ENCODE measurements at places on chromosomes 5 and 9.

- no peak for DNase-seq
Measured at GRCh38 chr5:143771189-143771588, 40.8 kb upstream of the HMHB1 start.

- DNase-seq = no peak
Measured at GRCh38 chr5:156523607-156524006, 196.6 kb downstream of the SGCD start.

DNA sequence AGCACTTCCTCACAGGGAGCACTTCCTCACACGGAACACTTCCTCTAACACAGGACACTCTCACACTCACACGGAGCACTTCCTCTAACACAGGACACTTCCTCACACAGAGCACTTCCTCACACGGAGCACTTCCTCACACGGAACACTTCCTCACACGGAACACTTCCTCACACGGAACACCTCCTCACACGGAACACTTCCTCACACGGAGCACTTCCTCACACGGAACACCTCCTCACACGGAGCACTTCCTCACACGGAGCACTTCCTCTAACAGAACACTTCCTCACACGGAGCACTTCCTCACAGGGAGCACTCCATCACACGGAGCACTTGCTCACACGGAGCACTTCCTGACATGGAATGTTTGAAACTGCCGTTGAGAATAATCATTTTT lies 13.4 kb downstream of the POMT1 start:
- DNase-seq = no peak

DNA sequence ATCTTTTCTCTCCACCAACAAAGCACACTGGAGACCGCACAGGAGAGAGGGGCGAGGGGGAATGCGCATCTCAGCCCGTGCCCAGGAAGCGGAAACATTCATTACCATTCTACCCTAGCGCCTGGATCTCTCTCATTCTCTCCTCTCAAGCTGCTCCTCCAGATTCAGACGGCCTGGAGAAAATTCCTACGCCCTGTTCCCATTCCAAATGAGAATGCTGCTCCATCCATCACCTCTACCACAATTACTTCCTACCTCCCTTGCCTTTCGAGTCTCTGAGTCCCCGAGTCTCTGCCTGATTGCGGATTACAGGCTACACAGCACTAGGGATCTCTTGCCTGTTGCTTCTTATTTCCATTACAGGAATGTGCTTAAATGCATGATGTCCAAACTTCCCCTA lies 6.7 kb downstream of the DDX31 start:
- no peak for DNase-seq

- no peak for DNase-seq
Measured at GRCh38 chr9:38390442-38390841, 2.1 kb upstream of the ALDH1B1 start.

- no peak for DNase-seq
Measured at GRCh38 chr9:24912767-24913166, 367.1 kb upstream of the IZUMO3 start.

- no peak for DNase-seq
Measured at GRCh38 chr5:69083412-69083811, 10.4 kb upstream of the SLC30A5 start.

DNA sequence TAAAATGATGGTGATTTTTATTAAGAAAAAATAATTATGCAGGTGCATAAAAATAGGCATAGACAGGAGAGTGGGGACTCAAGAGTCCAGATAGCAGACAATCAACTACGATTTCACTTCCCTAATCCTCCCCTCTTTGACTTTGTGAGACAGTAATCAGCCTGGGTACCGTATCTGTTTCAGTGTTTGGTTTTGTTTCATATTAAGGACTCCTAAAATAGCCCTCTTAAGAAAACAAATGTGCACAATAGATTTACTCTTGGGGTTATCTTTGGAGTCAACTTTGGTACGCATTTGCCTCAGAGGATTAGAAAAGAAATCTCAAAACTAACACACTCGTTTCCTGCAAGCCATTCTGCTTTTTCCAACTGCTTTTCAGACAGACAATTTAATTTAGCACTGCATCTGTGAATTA lies 96.3 kb downstream of the ZNF608 start:
- no peak for DNase-seq

GRCh38 chr5:52448111-52448510 lies 339.6 kb upstream of the ITGA1 start:
- DNase-seq = no peak

DNA sequence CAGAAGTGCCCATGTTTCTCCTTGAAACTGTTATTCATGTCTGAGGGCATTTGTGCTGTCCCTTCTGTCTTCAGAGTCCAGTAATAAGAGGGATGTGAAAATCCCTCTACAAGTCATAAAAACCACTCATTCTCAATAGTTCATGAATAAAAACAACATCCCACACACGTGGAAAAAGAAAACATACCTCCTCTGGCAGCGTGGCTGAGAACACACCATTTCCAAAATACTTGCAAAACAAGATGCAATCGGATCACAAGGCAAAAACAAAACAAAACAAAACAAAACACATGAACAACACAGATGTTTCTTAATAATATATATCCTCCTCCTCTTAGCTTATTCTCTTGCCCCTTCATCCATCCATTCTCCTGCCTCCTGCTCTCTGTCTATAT lies 71.0 kb upstream of the EQTN start:
- DNase-seq = no peak

- no peak for DNase-seq
Measured at GRCh38 chr5:10578293-10578665, 14.4 kb downstream of the ANKRD33B start.

DNA sequence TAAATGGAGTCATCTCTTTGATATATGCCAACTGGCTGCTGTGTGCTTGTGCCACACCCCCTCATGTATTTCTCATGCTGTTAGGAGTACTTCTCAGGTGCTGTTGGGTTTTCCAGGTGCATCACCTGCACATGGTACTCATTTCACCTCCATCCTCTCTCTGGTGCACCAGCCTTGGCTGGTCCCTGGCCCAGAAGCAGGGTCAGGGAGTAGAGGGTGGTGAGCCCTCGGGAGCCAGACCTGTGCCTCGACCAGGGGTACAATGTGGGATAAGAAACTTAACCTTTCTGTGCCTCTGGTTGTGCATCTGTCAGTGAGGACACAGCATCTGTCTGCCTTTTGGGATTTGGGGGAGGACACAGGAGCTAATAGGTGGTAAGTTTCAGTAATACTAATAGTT lies 38.5 kb downstream of the SECISBP2 start:
- no peak for DNase-seq

DNA sequence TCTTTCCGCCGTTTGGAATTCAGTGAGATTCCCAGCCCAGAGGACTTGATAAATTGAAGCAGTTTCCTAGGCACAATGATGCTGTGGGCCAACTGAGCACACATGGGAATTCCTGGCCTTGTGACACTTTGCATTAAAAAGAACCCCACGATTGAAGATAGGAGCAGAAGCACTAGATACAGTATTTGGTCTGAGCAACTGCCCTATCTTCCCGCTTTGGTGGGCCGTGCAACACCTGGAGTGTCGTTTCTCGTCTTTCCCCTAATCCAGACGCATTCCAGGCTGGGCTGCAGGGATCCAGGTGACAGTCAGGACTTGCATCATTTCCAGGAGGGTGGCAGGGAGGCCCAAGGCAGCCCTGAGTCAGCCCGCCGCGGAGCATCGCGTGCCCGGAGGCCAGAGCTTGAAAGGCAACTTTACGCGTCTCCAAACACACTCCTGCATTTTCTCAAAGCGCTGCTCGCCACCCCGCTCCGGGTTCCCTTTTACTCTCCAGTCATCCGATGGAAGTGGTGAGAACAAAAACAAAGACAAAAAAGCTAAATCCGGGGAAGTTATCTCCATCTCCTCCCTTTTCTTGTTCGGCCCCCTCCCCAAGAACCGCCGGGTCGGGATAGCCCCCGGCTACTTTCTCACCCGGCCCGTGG lies 753 bp upstream of the STC2 start:
- no peak for DNase-seq

DNA sequence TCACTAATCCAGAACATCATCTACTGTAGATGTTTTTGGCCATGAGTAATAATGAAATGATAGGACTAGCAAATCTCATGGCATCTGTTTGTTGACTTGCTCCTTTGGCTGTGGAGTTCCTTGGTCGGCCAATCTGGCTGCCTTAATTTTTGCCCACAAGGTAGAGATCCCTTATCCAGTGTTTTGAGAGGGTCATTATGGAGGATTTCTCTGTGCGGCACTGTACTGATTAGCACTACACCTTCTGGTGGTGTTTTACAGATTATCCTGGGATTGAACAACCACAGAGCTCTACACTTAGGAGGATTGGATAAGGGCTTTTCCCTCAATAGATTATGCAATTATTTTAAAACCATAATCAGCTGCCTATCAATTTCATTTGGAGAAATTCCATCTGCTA lies 3.2 kb upstream of the ENHO start:
- DNase-seq = no peak

DNA sequence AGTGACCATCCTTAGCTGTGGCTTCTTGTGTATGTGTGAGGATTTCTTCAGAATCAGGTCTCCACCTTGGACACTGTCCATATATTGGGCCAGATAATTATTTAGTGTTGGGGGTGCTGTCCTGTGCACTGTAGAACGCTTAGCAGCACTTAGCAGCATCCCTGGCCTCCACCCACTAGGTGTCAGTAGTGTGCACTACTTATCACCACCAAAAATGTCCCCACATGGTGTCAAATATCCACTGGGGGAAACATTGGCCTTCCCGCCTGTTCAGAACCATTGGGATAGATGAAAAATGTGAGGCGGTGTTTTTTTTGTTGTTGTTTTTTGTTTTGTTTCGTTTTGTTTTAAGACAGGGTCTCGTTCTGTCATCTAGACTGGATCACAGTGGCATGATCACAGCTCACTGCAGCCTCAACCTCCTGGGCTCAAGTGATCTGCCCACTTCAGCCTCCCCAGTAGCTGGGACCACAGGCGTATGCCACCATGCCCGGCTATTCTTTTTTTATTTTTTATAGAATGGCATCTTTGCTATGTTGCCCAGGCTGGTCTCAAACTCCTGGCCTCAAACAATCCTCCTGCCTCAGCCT lies 67.7 kb downstream of the TENT4A start:
- no peak for DNase-seq

GRCh38 chr5:16618138-16618897 lies 1.5 kb upstream of the RETREG1 start:
- no peak for DNase-seq

GRCh38 chr5:11719888-11720481 lies 184.3 kb downstream of the CTNND2 start:
- no peak for DNase-seq

- no peak for DNase-seq
Measured at GRCh38 chr9:137482094-137482781, 23.1 kb upstream of the NSMF start.

DNA sequence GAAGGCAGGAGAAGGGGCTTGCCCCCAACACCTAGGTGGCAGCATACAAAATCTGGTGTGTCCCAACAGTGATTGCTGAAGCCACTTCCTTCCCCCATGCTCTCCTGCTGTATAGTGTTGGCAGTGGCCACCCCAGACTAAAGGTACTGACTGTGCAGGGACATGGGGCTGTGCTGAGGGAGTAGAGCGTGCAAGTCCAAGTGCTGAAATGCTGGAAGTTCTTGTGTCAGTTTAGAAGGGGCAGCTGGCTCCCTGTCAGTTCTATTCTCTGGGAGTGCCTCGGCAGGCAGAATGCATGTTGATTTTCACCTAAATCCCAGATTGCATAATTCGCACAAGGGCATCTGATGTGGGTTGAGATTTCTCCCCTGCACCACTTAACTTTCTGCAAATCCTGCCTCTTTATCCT lies 68.6 kb downstream of the GDNF start:
- no peak for DNase-seq

GRCh38 chr9:73684601-73685000 lies 532.9 kb downstream of the ANXA1 start:
- no peak for DNase-seq

DNA sequence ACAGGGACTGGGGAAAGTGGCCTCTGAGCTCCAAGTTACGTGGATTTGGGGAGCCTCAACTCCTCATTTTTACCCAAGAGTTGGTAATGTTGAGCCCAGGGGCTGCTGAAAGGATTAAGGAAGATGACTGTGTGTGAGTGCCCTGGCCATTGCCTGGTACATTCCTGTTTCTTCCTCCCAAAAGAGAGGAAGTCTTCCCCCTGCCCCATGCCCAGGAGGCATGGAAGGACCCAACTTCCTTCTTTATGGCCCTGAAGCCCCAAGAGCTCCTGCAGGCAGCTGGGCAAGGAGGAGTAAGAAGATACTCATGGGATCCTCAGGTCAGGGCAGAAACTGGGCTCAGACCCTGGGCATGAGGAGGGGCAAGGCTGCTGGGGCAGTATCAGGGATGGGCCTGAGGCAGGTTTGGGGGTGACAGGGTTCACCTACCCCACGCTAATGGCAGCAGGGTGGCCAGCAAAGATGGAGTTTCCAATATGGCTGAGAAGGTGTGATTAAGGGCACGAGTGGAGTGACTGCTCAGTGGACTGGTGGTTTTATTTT lies 118.3 kb upstream of the MVB12B start:
- no peak for DNase-seq

DNA sequence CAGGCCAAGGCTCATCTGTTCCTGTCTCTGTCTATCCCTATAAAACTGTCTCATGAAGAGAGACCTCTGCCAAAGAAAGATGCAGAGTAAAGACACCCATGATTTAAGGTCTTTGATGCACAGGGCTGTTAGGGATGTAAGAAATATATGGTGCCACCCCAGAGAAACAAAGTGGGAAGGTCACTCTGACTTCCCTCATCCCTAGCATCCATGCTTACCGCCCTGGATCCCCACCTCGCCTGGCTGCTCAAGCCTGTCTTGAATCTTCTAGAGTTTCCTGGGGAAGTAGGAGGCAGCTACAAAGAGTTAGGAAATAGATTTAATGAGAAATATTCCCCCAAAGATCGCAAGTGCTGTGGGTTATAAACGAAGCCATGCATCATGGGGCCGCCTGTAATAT lies 349.2 kb downstream of the SLIT3 start:
- no peak for DNase-seq

GRCh38 chr9:14827805-14828204 lies 82.4 kb downstream of the FREM1 start:
- DNase-seq = no peak

DNA sequence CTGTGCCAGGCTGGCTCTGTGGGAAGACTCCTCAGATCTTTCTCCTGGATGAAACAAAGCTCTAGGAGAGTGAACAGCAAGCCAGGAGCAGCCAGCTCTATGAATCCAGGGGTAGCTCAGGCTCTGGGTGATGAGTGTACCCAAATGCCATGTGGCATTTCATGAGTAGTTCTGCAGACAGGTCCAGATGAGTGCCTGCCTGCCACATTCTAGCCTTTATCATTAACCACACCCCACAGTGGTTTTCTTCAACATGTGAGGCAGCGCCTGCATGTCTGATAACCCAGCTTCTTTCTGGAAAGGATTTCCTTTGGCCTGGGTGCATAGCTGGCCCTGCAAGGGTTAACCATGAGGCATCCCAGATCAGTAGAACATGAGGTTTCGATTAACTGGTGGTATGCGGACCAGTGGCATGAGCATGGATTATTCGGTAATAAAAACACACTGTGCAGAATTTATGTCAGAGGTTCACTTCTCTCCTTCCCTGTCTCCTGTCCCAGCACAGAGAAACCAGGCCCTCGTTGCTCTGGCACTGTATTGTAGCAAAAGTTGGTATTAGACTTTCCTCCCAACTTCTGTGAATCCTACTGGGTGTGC lies 381.9 kb upstream of the ZNF462 start:
- DNase-seq = no peak

GRCh38 chr5:153999995-154000394 lies 38.7 kb downstream of the FAM114A2 start:
- no peak for DNase-seq

Data from activated CD4-positive, CD25-positive, alpha-beta regulatory T cell (primary cell).